ENCODE measurements at places on chromosomes 12 and 14. TPM values are rescaled to one million over a fixed set of nuclear protein-coding genes. Genes with fewer than 3 reads are reported as not detected.

Gene RTRAF
- total RNA-seq = 256 TPM

Gene KRT6A
- total RNA-seq = 6.5 TPM

Gene ZC2HC1C
- total RNA-seq = 5.1 TPM

Gene OR4M1
- total RNA-seq = not detected

Gene C3AR1
- not detected for total RNA-seq

Gene ZFHX2
- total RNA-seq = 1.1 TPM

Gene SMCO2
- 0.12 TPM for total RNA-seq

Gene WIF1
- not detected for total RNA-seq

Gene AICDA
- 0.13 TPM for total RNA-seq

Gene SLC38A4
- 0.06 TPM for total RNA-seq

Gene ACYP1
- 25.2 TPM for total RNA-seq

Gene SYNE3
- total RNA-seq = 1.0 TPM

Gene KRT2
- total RNA-seq = not detected

Gene FIGNL2
- total RNA-seq = 0.25 TPM

Gene PTPRO
- total RNA-seq = not detected

Gene NTS
- 51.2 TPM for total RNA-seq

Gene RFLNA
- total RNA-seq = 0.24 TPM

Gene ALG10
- total RNA-seq = 4.5 TPM

Gene RPL6
- 2,166 TPM for total RNA-seq

Gene SH2B3
- total RNA-seq = 7.0 TPM

Gene COQ5
- 26.2 TPM for total RNA-seq

Gene ANKRD33
- not detected for total RNA-seq

Gene DHRS2
- total RNA-seq = 6.1 TPM

Gene LTBP2
- 11.0 TPM for total RNA-seq

Gene KRT75
- 0.26 TPM for total RNA-seq

Gene WNK1
- 80.3 TPM for total RNA-seq

Gene GPR137C
- 0.17 TPM for total RNA-seq

Gene IL31
- total RNA-seq = not detected

Gene OR6C2
- not detected for total RNA-seq

Gene GLS2
- total RNA-seq = 0.27 TPM

Gene GUCY2C
- total RNA-seq = not detected

Gene B4GALNT1
- total RNA-seq = 42.6 TPM

Gene BCL2L14
- total RNA-seq = not detected

Gene SUSD6
- total RNA-seq = 6.0 TPM

Gene ZBTB39
- 5.6 TPM for total RNA-seq

Gene SLC17A8
- total RNA-seq = not detected

All from A549 treated with GW870086 at 1 μM for 4 hours (cell line).